ENCODE measurements at places on chromosomes 1 and 21.

DNA sequence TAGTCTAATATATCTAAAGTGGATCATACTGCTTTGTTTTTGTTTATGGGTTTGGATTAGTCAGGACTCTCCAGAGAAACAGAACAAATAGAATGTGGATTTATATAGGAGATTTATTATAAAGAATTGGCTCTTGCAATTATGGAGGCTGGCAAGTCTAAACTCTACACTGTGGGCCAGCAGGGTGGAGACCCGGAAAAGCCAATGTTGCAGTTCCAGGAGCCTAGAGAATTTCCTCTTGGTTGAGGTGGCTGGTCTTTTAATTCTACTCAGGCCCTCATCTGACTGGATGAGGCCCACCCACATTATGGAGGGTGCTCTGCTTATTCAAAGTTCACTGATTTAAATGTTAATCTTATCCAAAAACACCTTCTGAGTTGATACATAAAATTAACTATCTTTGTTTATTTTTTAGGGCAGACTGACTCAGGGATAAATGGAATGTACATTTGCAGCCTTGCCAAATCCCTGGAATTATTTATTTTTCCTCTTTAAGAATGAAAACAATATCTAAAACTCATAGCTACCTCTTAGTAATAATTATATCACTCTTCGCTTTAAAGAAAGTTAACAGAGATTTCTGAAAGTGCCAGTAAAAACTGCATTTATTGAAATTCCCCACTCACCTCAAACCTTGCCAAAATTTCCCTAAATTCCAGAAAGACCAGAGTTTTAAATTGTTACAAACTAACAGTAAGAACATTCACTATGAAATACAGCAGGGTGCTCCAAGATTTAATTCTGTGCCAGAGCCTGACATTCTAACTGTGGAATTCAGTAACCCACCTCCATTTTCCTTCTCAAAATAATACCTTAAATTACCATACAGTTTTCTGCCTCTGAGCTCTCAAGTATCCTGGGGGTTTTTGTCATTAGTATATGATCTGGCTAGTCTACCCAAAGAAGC, 36.6 kb upstream of the SSX2IP start:
- DNase-seq: no peak

DNA sequence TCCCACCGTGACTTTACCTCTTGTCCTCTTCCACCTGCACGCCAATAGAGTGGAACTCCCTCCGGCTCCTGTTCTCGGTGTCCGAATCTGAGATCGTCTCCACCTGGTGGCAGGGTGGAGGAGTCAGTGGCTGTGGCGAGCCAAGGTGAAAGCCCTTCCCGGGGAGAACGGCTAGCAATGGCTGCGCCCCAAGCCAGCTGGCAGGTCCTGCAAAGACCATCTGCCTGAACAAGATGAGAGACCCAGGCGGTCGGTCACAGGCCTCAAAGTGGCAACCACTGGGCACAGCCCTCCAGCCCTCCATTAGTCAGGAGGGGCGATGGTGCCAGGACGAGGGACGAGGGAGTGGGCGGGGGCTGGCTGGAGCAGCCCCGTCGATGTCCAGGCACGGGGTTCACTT, 25.4 kb upstream of the SMIM12 start:
- DNase-seq: no peak

GRCh38 chr1:205077158-205077933, 6.9 kb downstream of the TMEM81 start:
- DNase-seq: no peak

DNA sequence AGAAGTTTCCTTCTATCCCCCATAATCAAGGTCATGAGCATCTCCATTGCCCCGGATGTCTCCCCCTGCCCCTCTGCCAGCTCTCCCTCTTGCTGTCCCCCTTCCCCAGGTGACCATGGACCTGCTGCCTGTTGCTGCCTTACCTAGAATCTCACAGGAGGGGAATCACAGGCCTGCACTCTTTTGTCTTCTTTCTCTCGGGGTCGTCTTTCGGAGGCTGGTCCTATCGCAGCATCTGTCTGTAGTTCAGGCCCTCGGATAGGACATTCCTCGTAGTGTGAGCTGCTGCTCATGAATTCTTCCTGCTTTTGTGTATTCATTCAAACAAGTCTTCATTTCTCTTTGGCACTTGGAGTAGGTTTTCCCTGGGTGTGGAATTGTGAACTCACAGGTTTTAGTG, 39.9 kb upstream of the ACTRT2 start:
- no peak for DNase-seq

DNA sequence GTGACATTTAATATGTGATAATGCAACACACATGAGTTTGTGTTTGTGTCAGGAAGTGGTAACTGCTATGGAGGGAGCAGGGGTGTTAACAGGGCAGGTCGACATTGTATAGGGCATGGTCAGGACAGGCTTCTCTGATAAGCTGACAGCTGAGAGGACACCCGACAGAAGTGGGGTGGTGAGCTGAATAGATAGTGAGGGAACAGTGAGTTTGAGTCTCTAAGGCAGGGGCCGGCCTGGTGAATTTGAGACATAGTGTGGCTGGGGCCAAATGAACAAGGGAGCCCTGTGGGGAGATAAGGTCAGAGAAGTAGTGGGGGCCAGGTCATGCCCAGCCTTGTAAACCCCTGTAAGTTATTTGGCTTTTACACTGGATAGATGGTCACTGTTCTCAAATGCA, 217.4 kb upstream of the KIAA0040 start:
- no peak for DNase-seq

DNA sequence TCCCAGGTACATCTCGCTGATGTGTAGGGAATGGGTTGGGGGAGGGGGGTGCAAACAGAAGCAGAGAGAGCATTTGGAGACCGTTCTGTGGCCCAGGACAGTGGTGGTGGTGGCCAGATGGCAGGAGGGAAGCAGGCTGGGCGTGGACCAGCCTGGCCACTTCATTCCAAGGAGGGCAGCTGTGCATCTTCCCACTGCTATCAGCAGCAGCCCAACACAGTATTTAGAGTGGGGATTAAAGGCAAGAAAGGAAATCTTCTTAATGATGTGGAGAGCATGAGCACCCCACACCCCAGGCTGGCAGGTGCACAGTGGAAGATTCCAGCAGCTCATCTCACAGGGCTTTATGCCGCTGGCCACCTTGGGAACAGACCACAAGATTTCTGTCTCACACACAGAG, 198.7 kb downstream of the NPHP4 start:
- DNase-seq: no peak

DNA sequence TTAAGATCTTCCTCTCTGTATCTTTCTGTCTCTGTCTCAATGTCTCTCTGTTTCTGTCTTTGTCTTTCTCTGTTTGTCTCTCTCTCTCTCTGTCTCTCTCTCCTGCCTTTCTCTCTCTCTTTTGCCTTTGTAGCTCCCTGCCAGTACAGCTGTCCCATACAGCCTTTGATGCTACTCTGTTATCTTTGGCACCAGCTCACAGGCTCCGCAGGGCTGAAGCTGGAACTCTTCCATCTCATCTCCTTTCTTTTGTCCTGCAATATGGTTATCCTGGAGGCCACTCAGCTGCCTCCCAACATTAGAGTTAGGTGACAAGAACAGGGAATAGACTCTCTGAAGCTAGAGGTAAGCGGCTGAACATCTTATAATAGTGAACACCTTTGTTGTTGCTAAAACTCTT, 354.3 kb upstream of the NEGR1 start:
- no peak for DNase-seq

- DNase-seq: no peak
These were observed 178.0 kb upstream of the IVNS1ABP start for GRCh38 chr1:185495007-185495406.

DNA sequence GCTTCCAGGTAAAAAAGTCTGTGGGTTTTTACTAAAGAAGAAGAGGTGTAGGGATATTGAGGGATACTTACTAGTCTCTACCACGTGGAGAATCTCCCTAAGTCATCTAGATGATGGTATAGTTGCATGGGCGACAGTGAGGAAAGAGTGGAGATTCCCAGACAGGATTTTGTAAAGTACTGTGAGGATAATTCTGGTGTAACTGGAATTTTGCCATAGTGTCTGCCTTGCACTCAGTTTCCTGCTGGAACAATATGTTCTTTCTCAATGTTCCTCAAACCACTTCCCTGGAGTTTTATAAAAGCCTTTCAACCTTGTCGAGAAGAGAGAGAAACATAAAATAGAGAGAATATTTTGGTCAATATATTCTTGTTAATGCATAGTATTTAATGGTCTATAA, 95.1 kb upstream of the WLS start:
- no peak for DNase-seq

GRCh38 chr1:172609528-172609927, 49.4 kb upstream of the FASLG start:
- DNase-seq: no peak

- DNase-seq: no peak
These were observed 19.9 kb downstream of the SGIP1 start for GRCh38 chr1:66553846-66554245.

- DNase-seq: peak; percentile 47
These were observed 2.1 kb downstream of the KDM5B start for GRCh38 chr1:202805886-202806844.

DNA sequence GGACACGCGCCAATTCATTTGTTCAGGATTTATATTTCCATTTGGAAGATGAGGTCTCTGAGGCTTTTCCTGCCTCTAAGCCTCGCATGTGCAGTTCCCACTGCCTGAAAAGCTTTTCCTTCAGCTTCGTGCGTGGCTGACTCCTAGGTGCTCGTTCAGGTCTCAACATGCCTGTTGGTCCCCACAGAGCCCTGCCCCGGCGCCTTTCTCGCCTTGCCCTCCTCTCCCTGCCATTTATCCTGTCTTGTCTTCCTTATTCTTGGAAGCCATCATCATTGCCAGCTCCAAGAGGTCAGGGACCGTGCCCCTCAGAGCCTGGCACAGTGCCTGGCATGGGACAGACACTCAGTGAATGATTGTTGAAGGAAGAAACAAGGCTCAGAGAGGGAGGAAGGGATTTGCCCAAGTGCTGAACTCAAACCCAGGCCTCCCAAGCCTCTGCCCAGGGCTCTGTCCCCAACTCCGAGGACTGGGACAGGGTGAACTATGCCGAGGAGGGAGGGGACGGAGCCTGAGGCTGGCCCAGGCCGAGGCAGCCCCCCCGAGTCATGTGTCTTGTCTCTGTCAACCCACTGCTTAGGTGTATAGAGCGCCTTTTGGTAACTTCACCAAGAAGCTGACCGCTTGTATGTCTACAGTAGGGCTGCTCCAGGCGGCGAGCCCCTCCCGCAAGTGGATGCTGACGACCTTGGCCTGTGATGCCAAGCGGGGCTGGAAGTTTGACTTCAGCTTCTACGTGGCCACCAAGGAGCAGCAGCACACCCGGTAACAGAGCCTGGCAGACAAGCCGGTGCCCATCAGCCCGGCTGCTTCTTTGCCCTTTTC, 47.3 kb downstream of the DISP3 start:
- DNase-seq: no peak
